ENCODE measurements at places on chromosomes 7 and 10.

DNA sequence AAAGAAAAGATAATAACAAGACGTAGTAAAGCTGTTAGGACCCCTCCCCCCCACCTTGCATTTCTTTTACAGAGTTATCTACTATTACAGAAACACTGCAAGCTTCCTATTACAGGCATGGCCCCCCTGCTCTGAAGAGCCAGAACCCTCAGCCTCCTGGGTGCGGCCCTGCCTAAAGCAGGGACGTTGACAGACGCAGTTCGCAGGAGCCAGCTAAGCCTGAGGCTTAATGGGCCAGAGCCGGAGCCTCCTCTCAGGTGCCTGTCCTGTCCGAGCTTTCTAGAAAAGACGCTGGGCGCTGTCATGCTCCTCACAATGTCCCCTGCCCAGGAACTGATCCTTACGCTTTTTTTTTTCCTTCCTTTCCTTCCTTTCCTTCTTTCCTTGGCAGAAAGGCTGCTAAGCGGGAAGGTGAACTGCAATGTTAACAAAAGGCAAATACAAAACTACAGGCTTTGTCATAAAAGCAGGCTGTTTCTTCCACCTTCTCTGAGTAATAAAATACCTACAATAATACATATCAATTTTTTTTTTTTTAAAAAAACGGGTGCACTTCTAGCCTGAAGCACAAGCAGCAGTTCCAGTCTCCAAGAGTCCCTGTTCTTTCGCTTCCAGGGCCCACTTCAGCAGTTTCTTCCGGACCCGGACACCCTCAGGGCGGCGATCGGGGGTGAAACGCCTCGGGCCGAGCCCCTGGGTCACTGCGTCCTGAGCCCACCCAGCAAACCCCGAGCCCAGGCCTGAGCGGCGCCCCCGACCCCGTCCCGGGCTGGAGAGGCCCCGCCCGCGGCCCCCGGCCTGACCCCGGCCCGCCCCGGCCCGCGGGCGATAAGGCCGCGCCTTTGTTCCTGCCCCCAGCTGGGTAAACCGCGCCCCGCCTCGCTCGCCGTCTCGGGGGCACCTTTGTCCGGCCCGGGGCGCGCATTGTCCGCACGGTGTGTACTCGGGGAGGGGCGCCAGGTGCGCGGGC is 11.2 kb downstream of the MNX1 start:
- DNase-seq: no peak

- no peak for DNase-seq
Observed at GRCh38 chr7:151869455-151869854, 7.5 kb downstream of the PRKAG2 start.

- no peak for DNase-seq
Observed at GRCh38 chr10:113292086-113292485, 260.8 kb upstream of the HABP2 start.

DNA sequence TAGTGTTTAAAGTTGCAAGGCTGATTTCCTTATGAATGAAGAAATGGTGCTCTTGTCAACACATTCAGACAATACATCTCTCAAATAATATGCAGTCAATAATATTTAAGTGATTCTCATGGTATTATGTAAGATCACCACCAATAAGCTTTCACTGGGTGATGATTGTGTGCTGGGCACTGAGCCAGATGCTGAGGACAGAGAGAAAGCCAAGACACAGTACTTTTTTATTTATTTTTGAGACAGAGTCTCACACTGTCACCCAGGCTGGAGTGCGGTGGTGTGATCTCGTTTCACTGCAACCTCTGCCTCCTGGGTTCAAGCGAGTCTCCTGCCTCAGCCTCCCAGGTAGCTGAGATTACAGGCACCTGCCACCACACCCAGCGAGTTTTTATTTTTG is 130.6 kb upstream of the LSM8 start:
- no peak for DNase-seq

DNA sequence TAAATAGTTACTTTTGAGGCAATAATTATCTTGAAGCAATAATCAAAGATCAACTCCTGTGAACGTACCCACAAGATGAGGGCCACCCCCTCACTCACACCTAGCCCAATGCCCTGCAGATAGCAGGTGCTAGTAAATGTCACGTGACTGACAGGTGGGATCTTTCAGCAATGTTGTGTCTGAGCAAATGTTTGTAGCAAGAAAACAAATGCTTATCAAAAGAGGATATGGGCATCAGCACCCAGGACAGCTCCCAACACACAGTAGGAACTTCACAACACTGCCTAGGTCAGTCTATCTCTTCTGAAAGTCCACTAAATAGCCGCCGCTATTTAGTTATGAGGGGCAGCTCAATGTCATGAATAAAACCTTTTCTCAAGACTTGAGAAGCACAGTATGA is 120.8 kb upstream of the PDLIM1 start:
- no peak for DNase-seq

- DNase-seq: no peak
Observed at GRCh38 chr7:35748371-35748770, 52.5 kb upstream of the SEPTIN7 start.

GRCh38 chr7:101402081-101402779 is 39.6 kb downstream of the COL26A1 start:
- DNase-seq: no peak

GRCh38 chr10:81957976-81958375 is 83.0 kb downstream of the NRG3 start:
- DNase-seq: no peak

DNA sequence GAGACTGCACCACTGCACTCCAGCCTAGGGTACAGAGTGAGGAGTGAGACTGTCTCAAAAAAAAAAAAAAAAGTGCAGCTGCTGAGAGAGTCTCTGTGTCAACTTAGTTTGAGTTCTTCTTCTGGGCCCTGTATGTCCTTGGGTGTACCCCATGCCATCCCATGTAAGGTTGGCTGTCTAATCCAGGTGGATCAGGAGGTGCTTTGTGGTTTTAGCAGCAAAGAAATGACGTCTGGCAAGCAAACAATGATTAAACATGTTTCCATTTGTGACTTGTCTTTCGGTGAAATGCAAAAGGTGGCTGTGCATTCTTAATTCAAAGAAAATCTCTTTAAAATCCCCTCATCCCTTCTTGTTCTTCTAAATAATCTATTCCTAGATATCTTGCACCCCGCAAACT is 255.9 kb downstream of the ANKRD30A start:
- DNase-seq: no peak

DNA sequence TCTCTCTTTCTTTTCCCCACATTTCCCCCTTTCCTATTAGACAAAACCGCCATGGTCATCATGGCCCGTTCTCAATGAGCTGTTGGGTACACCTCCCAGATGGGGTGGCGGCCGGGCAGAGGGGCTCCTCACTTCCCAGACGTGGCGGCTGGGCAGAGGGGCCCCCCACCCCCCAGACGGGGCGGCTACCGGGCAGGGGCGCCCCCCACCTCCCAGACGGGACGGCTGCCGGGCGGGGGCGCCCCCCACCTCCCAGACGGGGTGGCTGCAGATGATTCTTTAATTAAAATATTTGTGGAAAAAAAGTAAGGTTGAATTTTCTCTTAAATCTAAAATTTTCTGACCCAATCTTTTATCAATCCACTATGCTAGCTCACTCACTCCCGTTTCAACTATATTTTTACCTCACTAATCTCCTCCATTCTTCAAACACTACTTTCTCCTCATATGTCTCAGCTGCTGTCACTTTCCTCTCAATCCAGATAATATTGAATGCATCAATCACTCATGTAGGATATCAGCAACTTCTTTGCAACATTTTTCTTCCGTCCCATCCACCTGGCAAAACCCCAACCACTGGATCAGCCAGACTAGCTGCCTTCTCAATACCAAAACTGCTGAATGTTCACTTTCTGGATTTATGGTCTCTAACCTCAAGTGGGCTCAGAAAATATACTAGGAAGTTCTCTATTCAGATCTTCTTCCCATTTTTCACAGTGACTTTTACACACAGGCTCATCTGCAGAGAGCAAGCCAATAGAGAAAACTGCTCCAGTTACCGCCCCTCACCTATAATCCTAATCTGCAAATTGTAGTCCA is 81.1 kb upstream of the TRIM24 start:
- DNase-seq: no peak

DNA sequence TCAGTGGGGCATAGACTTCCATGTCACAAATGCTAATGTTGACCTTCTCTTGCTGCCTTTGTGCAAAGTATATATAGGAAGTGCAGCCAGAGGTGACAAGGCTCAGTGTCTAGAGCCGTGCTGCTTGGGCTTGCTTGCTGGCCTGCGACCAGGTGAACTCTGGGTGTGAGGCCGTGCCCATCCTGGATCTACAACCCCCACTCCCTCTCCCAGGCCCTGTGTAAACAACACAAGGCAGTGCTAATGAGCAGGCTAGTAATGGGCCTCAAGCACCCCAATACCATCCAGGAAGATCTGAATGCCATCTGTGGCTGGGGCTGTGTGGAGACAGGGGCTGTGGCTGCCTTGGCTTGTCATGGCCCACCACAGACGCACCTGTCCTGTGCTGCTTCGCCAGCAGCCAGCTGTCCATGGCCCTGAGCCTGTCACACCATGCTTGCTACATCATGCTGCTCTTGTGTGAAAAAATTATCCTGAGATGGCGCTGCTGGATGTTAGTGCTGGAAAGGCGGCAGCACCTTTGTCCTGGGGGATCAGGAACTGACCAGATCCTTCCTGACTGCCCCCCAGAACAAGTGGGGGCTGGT is 107.6 kb upstream of the ZNF92 start:
- DNase-seq: no peak

DNA sequence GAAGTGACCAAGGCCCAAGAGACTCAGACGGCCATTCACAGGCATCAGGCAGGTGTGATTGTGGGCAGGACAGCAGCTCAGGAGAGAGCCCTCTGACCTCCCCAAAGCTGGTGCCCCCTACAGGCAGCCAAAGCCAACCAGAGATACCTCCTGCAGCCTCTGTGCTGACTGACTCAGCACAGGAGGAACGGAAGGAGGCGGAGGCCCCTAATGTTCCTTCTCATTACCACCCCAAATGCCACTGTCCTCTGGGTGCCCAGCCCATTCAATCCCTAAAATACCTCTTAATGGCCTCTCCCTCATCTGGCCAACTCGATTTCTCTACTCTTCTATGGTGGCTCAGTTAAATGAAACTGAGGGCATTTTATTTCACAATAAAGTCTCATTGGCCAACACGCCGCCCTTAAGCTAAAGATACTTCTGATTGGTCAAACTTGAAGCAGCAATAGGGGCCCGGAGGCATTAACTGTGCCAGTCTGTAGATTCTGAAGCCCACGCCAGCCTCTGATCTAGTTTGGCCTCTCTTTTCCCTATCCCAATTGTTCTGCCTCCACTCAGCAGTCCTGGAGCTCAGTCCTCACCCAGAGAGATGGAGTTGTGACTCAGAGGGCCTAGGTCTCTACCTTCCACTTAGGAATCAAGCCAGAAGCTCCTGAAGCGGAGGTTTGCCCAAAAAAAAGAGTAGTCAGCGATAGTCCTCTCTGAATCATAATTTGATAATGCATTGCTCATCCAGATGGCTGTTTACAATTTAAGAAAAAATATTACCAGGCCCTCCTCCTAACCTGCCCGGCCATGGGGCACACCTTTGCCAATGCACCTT is 1.2 kb downstream of the CYREN start:
- DNase-seq: peak; percentile 48

Data from T-helper 9 cell (primary cell).